Suppressor macrophage treated with lipopolysaccharide for 4 hours (primary cell): ENCODE measurements at places on chromosomes 2 and 18.

DNA sequence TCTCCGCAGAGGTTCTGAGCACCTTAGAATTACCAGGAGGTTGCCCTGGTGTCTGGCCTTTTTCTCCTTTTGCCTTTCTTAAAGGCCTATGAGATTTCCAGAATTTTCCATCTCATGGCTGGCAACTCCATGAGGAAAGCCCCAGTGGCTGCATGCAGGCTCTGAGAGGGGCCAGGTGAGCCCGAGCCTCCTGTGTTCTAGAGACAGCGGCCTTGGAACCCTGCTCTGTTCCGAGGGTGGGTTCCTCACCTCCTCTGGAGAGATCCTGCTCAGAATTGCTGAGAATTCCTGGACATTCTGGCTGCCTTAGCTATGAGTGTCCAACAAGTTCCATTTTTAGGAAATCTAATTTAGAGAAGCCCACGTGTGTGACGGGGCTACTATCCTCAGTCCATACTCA, 35.7 kb upstream of the HPCAL1 start:
- no peak for DNase-seq

DNA sequence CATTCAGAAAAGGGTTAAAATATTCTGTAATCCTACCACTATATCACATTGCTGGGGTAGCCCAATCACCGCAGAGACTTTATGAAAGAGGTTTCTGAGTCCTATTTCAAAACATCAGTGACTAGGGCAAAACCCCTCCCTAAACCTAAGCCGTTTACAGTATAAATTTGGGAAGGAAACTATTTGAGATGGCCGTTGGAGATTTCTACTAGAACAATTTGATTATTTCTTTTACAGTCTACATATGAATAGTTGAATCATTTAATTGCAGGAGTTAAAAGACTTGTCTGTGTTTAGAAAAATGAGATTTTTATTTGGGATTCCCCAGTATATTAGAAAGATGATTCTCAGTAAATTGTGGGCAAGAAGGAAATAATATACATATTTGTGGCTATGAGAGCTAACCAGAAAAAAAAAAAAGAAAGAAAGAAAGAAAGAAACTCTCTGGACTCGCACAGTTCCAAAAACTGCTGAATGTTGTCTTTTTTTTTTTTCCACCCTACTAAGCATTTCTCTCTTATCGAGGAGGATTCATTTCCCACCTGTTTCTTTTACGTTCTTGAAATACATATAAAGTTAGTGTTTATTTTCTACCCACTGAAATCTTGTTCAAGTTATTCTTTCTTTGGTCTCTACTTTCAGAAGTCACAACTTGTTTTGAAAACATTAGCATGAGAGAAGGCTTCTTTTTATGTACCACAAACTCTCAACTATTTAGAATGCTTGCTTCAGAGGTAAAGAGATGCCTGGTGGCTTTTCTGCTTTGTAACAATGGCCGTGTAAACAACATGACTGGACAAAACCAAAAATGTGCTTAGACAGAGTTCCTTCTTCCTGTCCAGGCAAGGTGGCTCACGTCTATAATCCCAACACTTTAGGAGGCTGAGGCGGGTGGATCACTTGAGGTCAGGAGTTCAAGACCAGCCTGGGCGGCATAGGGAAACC, 65.9 kb downstream of the BCL2 start:
- peak; percentile 72 for DNase-seq

- no peak for DNase-seq
Measured at GRCh38 chr2:4780679-4781078, 911.5 kb upstream of the SOX11 start.

GRCh38 chr2:109645412-109646184, 31.4 kb downstream of the SOWAHC start:
- DNase-seq = no peak

DNA sequence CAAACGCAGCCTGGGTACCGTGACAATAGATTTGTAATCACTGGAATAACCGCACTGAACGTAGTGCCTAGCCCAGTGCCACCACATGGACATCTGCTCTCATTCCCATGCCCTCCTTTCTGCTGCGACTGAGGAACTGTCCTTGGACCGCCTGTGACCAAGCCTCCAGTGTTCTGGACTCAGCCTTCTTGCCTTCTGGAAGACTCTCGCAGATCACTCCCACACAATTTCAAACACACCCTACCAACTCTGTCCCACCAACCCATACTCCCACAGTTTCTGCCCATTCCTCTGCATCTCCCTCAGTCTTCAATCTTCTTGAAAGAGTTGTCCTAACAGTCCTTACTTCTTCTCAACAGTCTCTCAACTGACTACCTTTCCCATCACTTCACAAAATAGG, 2.1 kb downstream of the RNF149 start:
- peak; percentile 43 for DNase-seq

DNA sequence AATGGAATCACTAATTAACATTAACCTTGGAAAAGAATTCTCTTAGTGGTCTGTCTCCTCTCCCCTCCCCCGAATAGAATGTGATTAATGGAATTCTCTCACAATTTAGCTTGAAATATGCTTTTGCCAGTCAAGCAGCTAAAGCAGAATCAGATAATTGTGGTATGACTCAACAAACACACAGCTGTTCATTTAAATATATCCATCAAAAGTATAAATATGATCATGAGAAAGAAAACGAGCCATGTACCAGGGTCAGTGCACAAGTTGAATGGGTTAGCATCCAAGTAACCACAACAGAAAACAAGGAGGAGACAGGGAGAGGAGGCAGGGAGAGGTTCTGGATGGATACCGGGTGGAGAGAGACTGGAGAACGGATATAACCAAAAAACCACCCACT, 66.9 kb downstream of the ACVR1 start:
- DNase-seq = no peak

DNA sequence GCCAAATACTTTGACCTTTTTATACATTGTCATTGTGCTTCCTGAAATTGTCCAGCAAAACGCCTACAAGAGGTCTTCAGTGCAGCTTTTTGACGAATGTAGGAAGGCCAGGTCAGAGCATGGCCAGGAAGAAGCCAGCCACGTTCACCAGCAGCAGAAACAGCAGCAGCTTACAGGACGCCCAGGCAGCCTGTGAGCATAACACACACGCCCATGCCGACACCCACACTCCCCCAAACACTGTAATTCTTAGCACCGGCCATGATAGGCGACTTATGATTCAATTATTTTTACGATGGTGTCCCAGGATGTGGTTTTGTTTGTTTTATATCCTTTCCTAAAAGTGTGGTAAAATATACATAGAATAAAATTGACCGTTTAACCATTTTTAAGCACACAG, 249.1 kb upstream of the SALL3 start:
- DNase-seq = no peak

DNA sequence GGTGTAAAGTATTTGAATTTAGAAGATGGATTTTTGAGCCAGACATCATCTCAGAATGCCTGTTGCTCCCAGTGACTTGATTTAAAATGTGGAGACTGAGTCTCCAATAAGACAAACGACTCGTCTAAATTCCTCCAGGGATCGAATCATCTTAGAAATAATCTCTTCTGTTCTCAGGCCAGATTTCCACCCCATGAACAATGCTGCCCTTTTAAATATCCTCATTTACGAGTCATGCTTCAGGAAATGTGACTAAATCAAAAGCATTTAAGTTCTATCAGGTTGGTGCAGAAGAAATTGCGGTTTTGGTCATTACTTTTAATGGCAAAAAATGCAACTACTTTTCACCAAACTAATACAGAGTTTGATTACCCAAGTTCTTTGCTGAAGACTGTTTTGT, 684.6 kb upstream of the SOX11 start:
- DNase-seq = no peak

- DNase-seq = no peak
Measured at GRCh38 chr18:75264926-75265597, 54.5 kb downstream of the TSHZ1 start.

DNA sequence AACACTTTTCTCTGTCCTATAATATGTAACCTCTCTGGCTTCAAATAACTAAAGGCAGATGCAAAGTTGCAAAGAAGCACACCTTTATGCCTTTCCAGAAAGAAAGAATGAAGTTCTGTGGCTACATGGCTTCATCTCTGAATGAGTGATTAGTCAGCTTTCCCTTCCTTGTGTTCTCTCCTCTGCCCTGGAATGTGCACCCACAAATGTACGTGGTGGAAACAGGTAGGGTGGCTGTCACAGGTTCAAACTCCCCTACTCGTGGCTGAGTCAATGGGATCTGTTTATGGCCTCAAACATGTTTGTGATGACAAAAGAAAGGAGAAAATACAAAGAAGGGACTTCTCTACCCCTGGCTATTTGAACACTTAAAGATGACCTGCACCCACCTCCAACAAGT, 55.5 kb upstream of the ACVR2A start:
- no peak for DNase-seq

- no peak for DNase-seq
Measured at GRCh38 chr2:179524809-179525339, 260.2 kb upstream of the SESTD1 start.

DNA sequence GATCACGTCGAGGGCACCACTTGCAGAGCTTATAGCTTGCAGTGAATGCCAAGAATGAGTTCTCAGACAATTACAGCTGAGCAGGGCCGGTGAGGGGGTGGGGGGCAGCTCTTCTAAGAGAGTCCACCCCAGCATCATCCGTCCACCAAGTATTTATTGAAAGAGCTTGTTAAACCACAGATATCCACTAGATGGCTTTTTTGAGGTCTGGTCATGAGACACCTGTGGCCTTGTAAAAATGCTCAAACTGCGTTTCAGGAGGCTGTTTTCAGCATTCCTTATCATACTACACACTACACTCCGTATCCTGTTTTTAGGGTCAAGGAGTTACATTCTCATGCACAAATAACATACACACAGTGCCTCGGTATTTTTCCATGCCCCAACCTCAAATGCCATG, 51.5 kb downstream of the DNAJC10 start:
- DNase-seq = no peak
